MCF 10A (cell line): ENCODE measurements at places on chromosomes 6 and 20. TPM values are rescaled to one million over a fixed set of nuclear protein-coding genes. Genes with fewer than 3 reads are reported as not detected.

Gene PTK7
- total RNA-seq, result 42.6 and 48.4 TPM in 2 replicates

Gene FAM83B
- 22.3 and 25.4 TPM in 2 replicates for total RNA-seq

Gene DNMT3B
- total RNA-seq, result 1.3 and 2.0 TPM in 2 replicates

Gene FNDC1
- total RNA-seq, result not detected in 2 replicates

Gene COL9A3
- not detected in 2 replicates for total RNA-seq

Gene MLN
- total RNA-seq, result not detected in 2 replicates

Gene ALDH8A1
- total RNA-seq, result 1.1 and 2.0 TPM in 2 replicates

DNA sequence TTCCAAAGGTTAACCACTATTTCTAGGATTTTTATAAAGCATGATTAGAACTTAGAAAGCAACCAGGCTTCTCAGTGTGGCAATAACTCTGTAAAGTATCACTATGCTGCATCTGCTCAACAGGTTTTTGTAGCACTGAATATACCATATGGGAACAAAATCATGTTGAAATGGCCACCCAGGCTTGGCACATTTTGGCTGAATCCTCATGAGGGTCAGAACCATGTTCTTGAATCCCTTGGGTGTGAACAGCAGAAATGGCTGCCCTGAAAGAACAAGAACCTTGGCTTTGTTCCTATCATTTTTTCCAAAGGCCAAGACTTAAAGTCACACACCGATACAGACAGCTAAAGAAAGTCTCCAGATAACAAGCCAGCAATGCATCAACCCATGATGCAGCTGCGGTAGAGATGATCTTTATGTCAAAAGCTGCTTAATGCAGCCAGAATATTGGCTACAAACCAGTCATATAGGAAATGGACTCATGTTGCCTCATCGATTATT, 283.0 kb upstream of the NOX3 start:
- H3K4me3 ChIP-seq, result no peak overlapping the region
- H3K27ac ChIP-seq, result no peak overlapping the region
- no peaks in the 10 kb centered on the region for H3K4me1 ChIP-seq
- H3K27me3 ChIP-seq, result peaks cover 19% of the 10 kb centered on the region

GRCh38 chr6:64123761-64124633, 488.4 kb downstream of the PHF3 start:
- H3K27ac ChIP-seq, result no peak overlapping the region
- no peak overlapping the region for H3K4me3 ChIP-seq
- no peak for DNase-seq
- H3K4me1 ChIP-seq, result no peaks in the 10 kb centered on the region
- H3K27me3 ChIP-seq, result no peaks in the 10 kb centered on the region

- H3K4me3 ChIP-seq, result no peak overlapping the region
- no peaks in the 10 kb centered on the region for H3K27me3 ChIP-seq
- peak; percentile 45 for DNase-seq
- no peaks in the 10 kb centered on the region for H3K36me3 ChIP-seq
- no peak overlapping the region for H3K27ac ChIP-seq
These were observed 65.2 kb downstream of the RIPOR3 start for GRCh38 chr20:50625986-50626677.

- no peak overlapping the region for H3K27ac ChIP-seq
- H3K27me3 ChIP-seq, result no peaks in the 10 kb centered on the region
- no peaks in the 10 kb centered on the region for H3K36me3 ChIP-seq
- no peak overlapping the region for H3K4me3 ChIP-seq
- no peaks in the 10 kb centered on the region for H3K4me1 ChIP-seq
These were observed 131.9 kb downstream of the EPM2A start for GRCh38 chr6:145603424-145603833.

DNA sequence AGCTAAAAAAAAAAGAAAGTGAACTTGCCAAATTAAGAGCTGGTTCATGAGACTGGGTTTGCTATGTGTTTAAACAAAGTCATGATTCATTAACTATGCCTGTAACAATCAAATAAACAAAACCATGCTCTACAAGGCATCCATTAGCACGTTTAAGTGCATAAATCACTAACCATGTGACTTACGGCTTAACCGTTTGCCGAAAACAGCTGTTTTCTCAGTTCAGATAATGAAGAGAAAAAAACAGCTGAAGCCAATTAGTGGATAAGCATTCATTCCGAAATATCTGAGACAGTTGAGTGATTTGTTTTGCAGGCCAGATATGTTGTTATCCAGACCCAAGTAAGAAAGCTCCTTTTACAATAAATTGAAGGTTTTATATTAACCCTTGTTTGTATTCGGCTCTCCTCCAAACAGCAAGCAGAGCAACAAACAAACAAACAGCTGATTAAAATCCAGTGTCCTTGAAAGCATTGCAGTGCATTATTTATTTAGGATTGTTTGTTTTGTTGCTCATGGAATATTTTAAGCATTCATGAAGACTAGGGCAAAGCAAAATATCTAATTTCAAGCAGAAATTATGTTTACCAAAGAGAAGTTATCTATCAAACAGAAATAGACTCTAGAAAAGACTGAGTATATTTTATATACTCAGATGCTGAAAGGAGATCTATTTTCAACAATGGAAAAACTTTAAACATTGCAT, 343.5 kb downstream of the RFPL4B start:
- no peaks in the 10 kb centered on the region for H3K27me3 ChIP-seq
- H3K36me3 ChIP-seq, result no peaks in the 10 kb centered on the region
- no peak for DNase-seq

- H3K27ac ChIP-seq, result no peak overlapping the region
- no peaks in the 10 kb centered on the region for H3K27me3 ChIP-seq
- no peaks in the 10 kb centered on the region for H3K36me3 ChIP-seq
These were observed 142.1 kb downstream of the BMP2 start for GRCh38 chr20:6909608-6910007.

DNA sequence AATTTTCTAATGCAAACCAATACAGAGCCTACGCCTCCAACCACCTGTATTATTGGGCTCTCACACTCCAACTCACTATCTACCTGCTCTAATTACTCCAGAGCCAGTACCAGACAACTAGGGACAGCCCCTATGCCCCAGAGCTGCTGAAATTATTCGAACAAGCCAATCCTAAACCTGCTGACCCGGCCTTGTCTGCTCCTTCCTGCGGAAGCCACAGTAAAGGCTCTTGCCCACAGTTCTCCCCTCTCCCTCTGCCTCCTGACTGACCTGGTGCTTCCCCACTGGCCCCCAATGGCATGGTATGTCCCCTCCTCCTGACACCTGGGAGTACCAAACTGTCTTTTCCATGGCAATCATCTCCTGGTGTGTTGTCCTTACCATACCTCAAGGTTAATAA, 4.1 kb upstream of the TOX2 start:
- peaks cover 5% of the 10 kb centered on the region for H3K4me1 ChIP-seq
- no peak overlapping the region for H3K4me3 ChIP-seq
- H3K36me3 ChIP-seq, result peaks cover 14% of the 10 kb centered on the region
- H3K27ac ChIP-seq, result no peak overlapping the region
- no peak for DNase-seq
- H3K27me3 ChIP-seq, result no peaks in the 10 kb centered on the region

GRCh38 chr6:72844614-72845013, 222.8 kb downstream of the KCNQ5 start:
- no peaks in the 10 kb centered on the region for H3K4me1 ChIP-seq
- H3K4me3 ChIP-seq, result no peak overlapping the region
- DNase-seq, result no peak
- no peaks in the 10 kb centered on the region for H3K36me3 ChIP-seq

DNA sequence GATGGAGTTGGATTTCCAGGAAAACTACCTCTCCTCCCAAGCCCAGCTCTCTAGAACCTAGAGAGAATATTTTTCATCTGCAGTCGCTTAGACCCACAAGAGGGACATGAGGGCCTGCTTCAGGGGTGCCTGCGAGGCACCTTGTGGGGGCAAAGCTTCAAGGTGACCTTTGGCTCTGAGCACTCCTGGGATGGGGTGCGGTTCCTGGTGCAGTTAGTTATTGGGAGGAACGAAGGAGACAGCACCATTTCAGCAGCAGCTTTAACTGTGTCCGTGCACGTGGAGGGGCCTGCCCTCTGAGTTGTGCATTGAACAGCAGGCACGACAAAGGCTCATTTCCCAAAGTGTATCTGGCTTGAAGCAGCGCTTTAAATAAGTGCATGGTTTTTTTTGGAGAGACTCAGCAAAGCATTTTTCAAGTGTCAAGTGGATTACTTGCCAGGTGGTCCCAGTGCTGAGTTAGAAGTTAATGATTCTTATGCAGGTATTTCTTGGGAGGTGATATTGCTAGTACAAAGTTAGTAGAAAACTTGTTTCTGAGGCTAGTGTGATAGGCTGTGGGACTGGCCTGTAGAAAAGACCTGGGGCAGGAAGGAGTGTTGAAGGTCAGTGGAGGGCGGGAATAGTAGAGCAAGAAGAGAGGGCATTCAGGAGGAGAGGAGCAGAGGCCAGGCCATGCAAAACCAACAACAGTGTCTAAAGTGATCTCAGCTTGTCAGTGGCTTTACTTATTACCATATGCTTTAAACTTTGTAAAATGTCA, 3.8 kb downstream of the IGF2R start:
- no peak overlapping the region for H3K27ac ChIP-seq
- DNase-seq, result no peak
- H3K27me3 ChIP-seq, result no peaks in the 10 kb centered on the region

DNA sequence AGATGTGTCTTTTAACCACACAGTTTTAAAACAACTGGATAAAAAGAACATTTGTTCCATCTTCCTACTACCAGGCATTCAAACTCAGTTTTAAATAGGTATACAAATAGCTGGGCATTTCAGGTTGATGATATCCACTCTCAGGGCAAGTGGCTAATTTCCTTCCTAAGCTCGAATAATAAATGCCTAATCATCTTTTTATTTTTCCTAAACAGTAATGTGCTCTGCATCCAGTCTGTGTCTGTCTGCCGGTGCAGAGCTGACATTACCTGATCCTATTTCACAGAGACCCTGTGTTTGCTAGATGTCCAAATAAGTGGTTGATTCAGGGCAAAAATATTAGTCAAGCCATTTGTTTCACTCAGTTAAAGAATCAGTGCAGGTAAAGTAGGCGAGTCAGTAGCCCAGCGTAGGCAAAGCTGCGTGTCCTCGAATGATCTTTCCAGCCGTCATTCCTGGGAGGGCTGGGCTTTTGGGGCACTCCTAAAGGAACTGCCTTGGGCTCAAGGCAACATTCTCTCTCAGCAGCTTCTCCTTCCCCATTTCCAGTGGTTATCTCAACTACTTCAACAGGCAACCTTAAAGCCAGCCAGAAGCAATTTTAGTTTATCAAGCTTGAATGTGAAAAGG, 74.2 kb upstream of the BMP2 start:
- H3K27ac ChIP-seq, result no peak overlapping the region
- no peak for DNase-seq
- no peaks in the 10 kb centered on the region for H3K27me3 ChIP-seq
- no peaks in the 10 kb centered on the region for H3K36me3 ChIP-seq
- H3K4me3 ChIP-seq, result no peak overlapping the region
- H3K4me1 ChIP-seq, result peaks cover 16% of the 10 kb centered on the region

- DNase-seq, result no peak
- H3K4me3 ChIP-seq, result no peak overlapping the region
- peaks cover 12% of the 10 kb centered on the region for H3K36me3 ChIP-seq
- no peak overlapping the region for H3K27ac ChIP-seq
- peaks cover under 1% of the 10 kb centered on the region for H3K4me1 ChIP-seq
These were observed 12.1 kb downstream of the SLC4A11 start for GRCh38 chr20:3226864-3227263.

GRCh38 chr6:11968241-11968806, 43.8 kb upstream of the HIVEP1 start:
- H3K4me1 ChIP-seq, result peaks cover 8% of the 10 kb centered on the region
- DNase-seq, result no peak
- no peak overlapping the region for H3K4me3 ChIP-seq
- no peaks in the 10 kb centered on the region for H3K36me3 ChIP-seq
- no peaks in the 10 kb centered on the region for H3K27me3 ChIP-seq

- DNase-seq, result no peak
- H3K27ac ChIP-seq, result no peak overlapping the region
- no peak overlapping the region for H3K4me3 ChIP-seq
- no peaks in the 10 kb centered on the region for H3K27me3 ChIP-seq
- H3K36me3 ChIP-seq, result peaks cover 77% of the 10 kb centered on the region
- H3K4me1 ChIP-seq, result peaks cover 16% of the 10 kb centered on the region
These were observed 32.0 kb upstream of the KATNA1 start for GRCh38 chr6:149680503-149680902.
